ENCODE measurements at places on chromosomes 7 and 10. TPM values are rescaled to one million over a fixed set of nuclear protein-coding genes. Genes with fewer than 3 reads are reported as not detected.

The NPTX2 gene
- total RNA-seq: 6.6 TPM

The GATA3 gene
- total RNA-seq: 0.71 TPM

The ZNF33B gene
- total RNA-seq: 17.2 TPM

The CLRN3 gene
- not detected for total RNA-seq

The FAM13C gene
- total RNA-seq: 12.2 TPM

The HOXA6 gene
- not detected for total RNA-seq

The CFAP70 gene
- 0.82 TPM for total RNA-seq

- H3K36me3 ChIP-seq: no peaks in the 10 kb centered on the region
- no peaks in the 10 kb centered on the region for H3K4me1 ChIP-seq
- no peak overlapping the region for H3K4me3 ChIP-seq
- no peaks in the 10 kb centered on the region for H3K27me3 ChIP-seq
These were observed 34.8 kb downstream of the TRDMT1 start for GRCh38 chr10:17166699-17167098.

- H3K36me3 ChIP-seq: no peaks in the 10 kb centered on the region
- H3K27ac ChIP-seq: no peak overlapping the region
- H3K4me3 ChIP-seq: no peak overlapping the region
- H3K4me1 ChIP-seq: no peaks in the 10 kb centered on the region
- H3K27me3 ChIP-seq: no peaks in the 10 kb centered on the region
These were observed 8.3 kb downstream of the PSTK start for GRCh38 chr10:122988501-122988900.

- H3K27ac ChIP-seq: no peak overlapping the region
- no peaks in the 10 kb centered on the region for H3K4me1 ChIP-seq
- no peak overlapping the region for H3K4me3 ChIP-seq
- H3K36me3 ChIP-seq: no peaks in the 10 kb centered on the region
- no peak for DNase-seq
These were observed 300.0 kb upstream of the SP8 start for GRCh38 chr7:21086688-21087087.

DNA sequence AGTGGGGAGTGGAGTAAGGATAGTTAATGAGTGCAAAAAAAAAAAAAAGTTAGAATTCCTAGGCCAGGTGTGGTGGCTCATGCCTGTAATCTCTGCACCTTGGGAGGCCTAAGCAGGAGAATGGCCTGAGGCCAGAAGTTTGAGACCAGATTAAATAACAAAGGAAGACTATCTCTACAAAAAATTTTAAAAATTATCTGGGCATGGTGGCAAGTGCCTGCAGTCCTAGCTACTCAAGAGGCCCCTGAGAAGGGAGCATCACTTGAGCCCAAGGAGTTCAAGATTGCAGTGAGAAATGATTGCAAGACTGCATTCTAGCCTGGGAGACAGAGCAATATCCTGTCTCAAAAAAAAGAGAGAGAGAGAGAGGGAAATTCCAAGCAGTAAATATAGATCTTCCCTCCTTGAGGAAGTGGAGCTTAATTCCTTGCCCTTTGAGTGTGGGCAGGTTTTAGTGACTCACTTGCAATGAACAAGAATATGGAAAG lies 19.5 kb upstream of the CSTF2T start:
- H3K27me3 ChIP-seq: no peaks in the 10 kb centered on the region
- no peaks in the 10 kb centered on the region for H3K36me3 ChIP-seq
- H3K27ac ChIP-seq: no peak overlapping the region
- H3K4me1 ChIP-seq: peaks cover 3% of the 10 kb centered on the region

DNA sequence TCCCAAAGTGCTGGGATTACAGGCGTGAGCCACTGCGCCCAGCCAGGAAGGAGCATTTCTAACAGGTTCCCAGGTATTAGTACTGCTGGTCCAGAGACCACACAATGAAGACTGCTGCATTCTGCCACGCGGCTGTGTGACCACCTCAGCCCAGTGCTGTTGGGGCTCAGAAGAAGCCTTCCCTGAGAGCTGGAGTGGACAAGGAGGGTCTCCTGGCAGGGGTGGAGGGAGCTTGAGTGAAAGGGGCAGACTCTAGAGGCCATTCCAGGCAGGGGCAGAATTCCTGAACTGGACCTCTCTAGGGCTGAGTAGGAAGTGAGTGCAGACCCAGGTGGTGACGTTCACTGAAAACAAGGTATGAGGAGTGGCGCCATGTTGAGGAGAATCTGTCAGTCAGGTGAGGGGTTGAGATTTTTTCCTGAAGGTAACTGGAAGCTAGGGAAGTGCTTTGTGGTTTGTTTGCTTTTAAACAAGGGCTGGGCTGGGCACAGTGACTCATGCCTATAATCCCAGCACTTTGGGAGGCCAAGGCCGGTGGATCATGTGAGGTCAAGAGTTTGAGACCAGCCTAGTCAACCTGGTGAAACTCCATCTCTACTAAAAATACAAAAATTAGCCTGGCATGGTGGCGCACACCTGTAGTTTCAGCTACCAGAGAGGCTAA lies 67.6 kb downstream of the TACC2 start:
- no peak for DNase-seq
- no peak overlapping the region for H3K4me3 ChIP-seq
- H3K27me3 ChIP-seq: no peaks in the 10 kb centered on the region
- peaks cover 19% of the 10 kb centered on the region for H3K4me1 ChIP-seq
- H3K27ac ChIP-seq: no peak overlapping the region

DNA sequence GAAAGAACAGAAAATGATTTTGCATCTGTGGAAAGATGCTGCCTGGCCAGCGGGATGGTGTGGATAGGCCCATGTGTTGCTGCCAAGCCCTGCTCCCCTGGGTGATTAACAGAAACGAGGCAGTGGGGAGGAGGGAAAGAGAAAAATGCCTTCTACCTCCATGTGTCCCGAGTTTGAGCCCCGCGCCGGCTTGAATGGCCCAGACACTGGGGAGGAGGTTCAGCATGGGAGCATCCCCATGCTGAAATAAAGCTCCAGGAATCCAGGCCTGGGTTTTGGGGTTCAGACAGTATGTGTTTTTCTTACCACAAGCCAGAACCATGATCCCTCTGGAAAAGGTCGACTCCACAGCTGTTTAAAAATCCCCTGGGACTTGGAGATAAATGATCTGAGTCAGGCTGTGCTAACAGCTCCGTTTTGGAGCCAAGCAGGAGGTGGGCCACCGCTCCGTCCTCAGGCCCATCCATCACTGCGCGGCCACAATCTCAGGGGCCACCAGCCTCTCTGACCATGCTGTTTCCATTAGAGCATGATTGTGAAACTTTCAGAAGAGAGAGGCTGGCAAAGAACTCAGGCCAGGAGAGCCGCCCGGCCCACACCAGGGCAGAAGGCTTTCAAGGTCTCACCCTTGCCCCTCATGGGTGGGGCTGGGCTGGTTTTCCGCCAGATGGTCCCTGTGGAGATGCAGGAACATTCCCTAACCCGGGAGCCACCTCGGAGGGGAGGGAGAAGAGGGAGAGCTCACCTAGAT lies 299.7 kb downstream of the ZEB1 start:
- H3K36me3 ChIP-seq: no peaks in the 10 kb centered on the region
- H3K27me3 ChIP-seq: no peaks in the 10 kb centered on the region
- H3K4me1 ChIP-seq: no peaks in the 10 kb centered on the region
- no peak overlapping the region for H3K4me3 ChIP-seq
- peak; percentile 59 for DNase-seq

DNA sequence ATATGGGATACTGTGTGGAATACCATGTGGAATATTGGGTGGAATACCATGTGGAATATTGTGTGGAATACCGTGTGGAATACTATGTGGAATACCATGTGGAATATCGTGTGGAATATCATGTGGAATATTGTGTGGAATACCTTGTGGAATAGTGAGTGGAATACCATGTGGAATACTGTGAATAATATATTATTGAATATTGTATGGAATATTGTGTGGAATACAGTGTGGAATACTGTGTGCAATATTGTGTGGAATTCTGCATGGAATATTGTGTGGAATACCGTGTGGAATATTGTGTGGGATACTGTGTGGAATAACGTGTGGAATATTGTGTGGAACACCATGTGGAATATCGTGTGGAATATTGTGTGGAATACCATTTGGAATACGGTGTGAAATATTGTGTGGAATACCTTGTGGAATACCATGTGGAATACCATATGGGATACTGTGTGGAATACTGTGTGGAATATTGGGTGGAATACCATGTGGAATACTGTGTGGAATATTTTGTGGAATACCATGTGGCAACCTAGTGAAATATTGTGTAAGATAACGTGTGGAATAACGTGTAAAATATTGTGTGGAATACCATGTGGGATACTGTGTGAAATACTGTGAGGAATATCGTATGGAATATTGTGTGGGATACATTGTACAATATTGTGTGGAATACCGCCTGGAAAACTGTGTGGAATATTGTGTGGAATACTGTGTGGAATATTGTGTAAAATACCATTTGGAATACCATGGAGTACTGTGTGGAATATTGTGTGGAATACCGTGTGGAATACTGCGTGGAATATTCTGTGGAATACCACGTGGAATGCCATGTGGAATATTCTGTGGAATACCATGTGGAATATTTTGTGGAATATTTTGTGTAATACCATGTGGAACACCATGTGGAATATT lies 133.9 kb upstream of the CHST15 start:
- peaks cover 10% of the 10 kb centered on the region for H3K4me1 ChIP-seq
- H3K27ac ChIP-seq: no peak overlapping the region
- no peak for DNase-seq
- H3K4me3 ChIP-seq: no peak overlapping the region
- no peaks in the 10 kb centered on the region for H3K36me3 ChIP-seq

GRCh38 chr10:104642658-104643302 lies 1.7 kb downstream of the SORCS3 start:
- H3K4me1 ChIP-seq: no peaks in the 10 kb centered on the region
- no peaks in the 10 kb centered on the region for H3K36me3 ChIP-seq
- peak overlapping the region; percentile 12 for H3K4me3 ChIP-seq
- H3K27ac ChIP-seq: no peak overlapping the region

- no peak overlapping the region for H3K4me3 ChIP-seq
- H3K27ac ChIP-seq: no peak overlapping the region
- peaks cover 2% of the 10 kb centered on the region for H3K27me3 ChIP-seq
- peaks cover 4% of the 10 kb centered on the region for H3K4me1 ChIP-seq
These were observed 61.0 kb upstream of the MKI67 start for GRCh38 chr10:128186959-128187787.

- H3K36me3 ChIP-seq: no peaks in the 10 kb centered on the region
- DNase-seq: no peak
These were observed 302.1 kb downstream of the MDFIC start for GRCh38 chr7:115223959-115224358.

- H3K27me3 ChIP-seq: no peaks in the 10 kb centered on the region
- DNase-seq: peak; percentile 58
- H3K4me1 ChIP-seq: no peaks in the 10 kb centered on the region
- H3K27ac ChIP-seq: no peak overlapping the region
- no peak overlapping the region for H3K4me3 ChIP-seq
- H3K36me3 ChIP-seq: no peaks in the 10 kb centered on the region
These were observed 171.1 kb upstream of the TBX20 start for GRCh38 chr7:35424869-35425495.

DNA sequence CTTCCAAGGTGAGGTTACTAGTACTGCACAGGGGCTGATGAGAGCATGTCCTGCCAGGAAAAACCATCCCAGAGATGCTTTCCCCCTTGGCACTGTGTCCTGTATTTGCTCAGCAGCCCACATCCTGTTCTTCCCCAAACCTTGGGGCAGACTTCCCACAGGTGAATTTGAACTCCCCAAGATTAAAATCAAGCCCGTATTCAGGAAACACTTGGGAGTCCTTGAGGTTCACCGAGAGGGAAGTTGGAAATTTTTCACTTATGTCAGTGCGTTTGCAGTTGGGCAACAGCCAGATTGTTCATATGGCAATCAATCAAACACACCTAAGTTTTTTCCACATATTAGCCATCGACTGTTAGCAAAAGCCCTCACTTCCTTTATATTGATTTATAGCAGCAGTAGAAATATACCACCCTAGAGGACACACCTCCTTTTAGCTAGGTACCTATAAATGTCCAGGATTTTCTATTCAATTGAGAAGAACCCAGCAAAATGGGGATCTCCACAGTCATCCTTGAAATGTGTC lies at the start of gene DMBT1:
DMBT1 (plus strand) TSS at position 476 of the 526 bp plus-strand sequence; CDS start at position 493, 17 bp downstream.
- H3K36me3 ChIP-seq: no peaks in the 10 kb centered on the region
- no peak within 1 kb of the TSS for H3K4me3 ChIP-seq
- H3K4me1 ChIP-seq: no peaks in the 10 kb centered on the region
- H3K27me3 ChIP-seq: no peaks in the 10 kb centered on the region

- no peak overlapping the region for H3K27ac ChIP-seq
- DNase-seq: no peak
- H3K36me3 ChIP-seq: no peaks in the 10 kb centered on the region
- no peak overlapping the region for H3K4me3 ChIP-seq
- H3K27me3 ChIP-seq: no peaks in the 10 kb centered on the region
These were observed 26.5 kb upstream of the GOT1 start for GRCh38 chr10:99456931-99457288.

DNA sequence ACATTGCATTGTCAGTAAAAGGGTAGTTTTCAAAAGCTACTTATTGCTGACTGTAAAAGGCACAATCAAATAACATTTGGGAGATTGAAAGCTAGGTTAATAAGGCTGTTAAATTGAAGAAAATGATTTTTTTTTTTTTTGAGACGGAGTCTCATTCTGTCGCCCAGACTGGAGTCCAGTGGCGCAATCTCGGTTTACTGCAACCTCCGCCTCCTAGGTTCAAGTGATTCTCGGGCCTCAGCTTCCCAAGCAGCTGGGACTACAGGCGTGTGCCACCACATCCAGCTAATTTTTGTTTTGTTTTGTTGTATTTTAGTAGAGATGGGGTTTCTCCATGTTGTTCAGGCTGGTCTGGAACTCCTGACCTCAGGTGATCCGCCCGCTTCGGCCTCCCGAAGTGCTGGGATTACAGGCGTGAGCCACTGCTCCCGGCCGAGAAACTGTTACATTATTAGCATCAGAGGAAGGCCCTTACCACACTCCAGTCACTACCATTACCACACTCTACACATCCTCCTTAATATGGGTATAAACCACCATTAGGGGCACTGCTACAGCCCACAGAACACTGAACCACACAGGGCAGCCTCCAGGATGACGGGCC lies 1.0 kb downstream of the CYP51A1 start:
- peak overlapping the region; percentile 81 for H3K4me3 ChIP-seq
- no peaks in the 10 kb centered on the region for H3K27me3 ChIP-seq
- H3K4me1 ChIP-seq: peaks cover 17% of the 10 kb centered on the region
- peak overlapping the region; percentile 97 for H3K27ac ChIP-seq
- H3K36me3 ChIP-seq: peaks cover 12% of the 10 kb centered on the region
- no peak for DNase-seq

DNA sequence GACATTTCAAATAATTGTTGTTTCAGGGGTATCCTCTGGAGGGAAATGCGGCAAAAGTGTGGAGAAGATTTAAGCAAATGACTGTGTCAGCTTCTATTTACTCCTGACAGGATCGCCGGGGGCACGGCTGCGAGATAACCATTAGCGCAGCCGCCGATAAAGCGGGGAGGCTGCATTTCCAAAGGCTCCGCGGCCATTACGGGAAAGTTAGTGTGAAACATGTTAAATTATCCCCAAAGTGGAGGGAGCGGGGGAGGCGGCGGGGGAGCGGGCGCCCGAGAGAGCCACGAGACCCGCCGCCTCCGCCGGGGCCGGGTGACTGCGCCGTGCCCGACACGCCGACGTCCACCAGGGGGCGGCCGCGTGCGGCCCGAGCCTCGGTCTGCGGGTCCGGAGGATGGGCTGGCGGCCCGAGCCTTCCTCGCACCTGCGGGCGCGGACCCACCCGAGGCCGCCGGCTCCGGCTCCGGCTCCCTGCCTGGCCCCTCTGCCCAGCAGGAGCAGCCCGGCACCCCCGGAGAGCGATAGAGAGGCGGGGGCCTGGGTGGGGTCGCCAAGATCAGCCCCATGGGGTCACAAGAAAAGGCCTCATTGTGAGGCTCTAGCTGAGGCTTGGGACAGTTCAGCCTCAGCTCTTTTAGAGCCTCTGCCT lies 74.4 kb upstream of the PAX2 start:
- peaks cover 38% of the 10 kb centered on the region for H3K27me3 ChIP-seq
- no peak overlapping the region for H3K4me3 ChIP-seq
- H3K36me3 ChIP-seq: no peaks in the 10 kb centered on the region
- H3K27ac ChIP-seq: no peak overlapping the region

All from heart left ventricle (tissue), 16 donors.